HL-60 (cell line): ENCODE measurements at places on chromosomes 1 and 21.

GRCh38 chr1:34929497-34929852 is at the start of gene DLGAP3:
TSS of gene DLGAP3 (minus strand) at chr1:34929650. CDS start at chr1:34905383, 24,267 bp downstream.
- DNase-seq: no peak

- DNase-seq: no peak
These were observed 145.6 kb downstream of the FMN2 start for GRCh38 chr1:240237305-240237721.

- no peak for DNase-seq
These were observed 111.5 kb downstream of the KCNK1 start for GRCh38 chr1:233725423-233725822.

DNA sequence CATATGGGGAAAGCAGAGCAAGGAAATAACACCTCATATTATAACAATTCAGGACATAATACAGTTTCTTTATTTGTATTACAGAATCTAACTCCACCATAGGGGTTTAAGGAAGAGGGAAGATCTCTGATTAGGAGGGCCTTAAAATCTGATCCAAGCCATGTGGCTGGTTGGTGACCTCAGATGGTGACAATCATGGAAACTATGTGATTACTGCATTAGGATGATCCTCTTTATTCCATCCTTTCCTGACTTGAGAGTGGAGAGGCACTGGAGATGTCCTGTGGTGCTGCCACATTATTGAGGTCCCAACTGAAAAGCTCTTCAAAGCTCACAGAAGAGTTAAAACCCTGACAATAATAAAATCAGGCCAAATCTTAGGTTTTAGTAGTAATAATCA is 168.1 kb upstream of the BEND5 start:
- no peak for DNase-seq

- no peak for DNase-seq
These were observed 705 bp upstream of the QSOX1 start for GRCh38 chr1:180154003-180154324.
